IMR-90 (cell line): ENCODE measurements at places on chromosomes 11 and 22. TPM values are rescaled to one million over a fixed set of nuclear protein-coding genes. Genes with fewer than 3 reads are reported as not detected.

DNA sequence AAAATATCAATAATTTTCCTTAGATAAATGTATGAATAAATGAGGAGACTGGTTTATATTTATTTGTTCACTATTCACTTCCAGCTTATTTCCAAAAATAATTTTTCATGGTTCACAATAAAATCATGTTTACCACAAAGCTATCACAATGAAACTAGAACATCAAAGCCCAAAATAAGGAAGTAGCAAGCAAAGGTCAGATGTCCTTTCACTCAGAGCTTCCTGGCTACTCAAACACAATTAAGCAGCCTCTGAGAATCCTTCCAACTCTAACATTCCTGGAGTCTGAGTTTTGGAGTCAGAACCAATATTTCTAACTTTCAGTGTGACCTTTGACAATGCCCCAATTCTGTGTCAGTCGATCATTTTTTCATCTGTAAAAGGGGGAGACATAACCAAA lies 527.0 kb downstream of the SOX6 start:
- DNase-seq = no peak

DNA sequence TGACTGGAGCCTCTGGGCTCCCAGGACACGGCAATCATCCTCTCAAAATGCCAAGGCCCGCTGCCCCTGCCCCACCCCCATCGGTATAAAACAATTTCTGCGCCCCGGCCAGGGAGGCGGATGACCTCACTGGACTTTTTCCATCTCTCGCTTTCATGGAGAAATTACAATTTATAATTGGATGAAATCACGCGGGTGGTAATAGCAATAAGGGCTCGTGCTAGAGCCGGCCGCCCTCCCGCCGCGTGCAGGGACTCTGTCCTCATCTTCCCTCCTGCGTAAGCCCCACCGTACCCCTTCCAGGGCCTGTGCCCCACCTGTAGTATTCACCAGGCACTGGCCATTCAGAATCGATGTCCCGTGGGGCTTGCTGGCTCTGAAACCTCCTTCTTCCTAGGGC lies 64.5 kb downstream of the MACROD1 start:
- no peak for DNase-seq

- DNase-seq = peak; percentile 96
These were observed 203.1 kb downstream of the TENM4 start for GRCh38 chr11:79237703-79238102.

- no peak for DNase-seq
These were observed 3.4 kb downstream of the GNAZ start for GRCh38 chr22:23073526-23074229.

RIMBP3C gene
- polyA plus RNA-seq = 0.05 and 0.10 TPM in 2 replicates

DNA sequence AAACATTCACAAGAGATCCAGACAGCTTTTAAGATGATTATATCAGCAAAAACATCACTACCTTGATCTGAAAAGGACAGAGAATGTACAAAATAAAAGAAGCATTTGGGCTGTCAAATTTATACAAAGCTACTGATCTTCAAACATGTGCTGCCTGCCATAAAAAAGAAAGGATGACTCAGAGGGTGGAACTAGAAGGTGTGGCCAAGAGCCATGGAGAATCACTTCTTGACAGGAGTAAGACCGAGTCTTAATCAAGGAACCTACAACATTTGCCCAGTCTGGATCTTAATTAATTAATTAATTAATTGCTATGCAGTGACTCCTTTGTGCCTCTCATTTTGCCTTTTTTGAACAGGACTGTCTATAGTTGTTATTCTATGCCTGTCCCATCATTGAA lies 33.2 kb downstream of the C11orf96 start:
- DNase-seq = no peak

- no peak for DNase-seq
These were observed 52.2 kb downstream of the NFAM1 start for GRCh38 chr22:42379966-42380537.

LDHAL6A gene
- not detected in 2 replicates for polyA plus RNA-seq

- no peak for DNase-seq
These were observed 11.5 kb downstream of the NPTXR start for GRCh38 chr22:38832005-38832978.

FOLH1 gene
- polyA plus RNA-seq = not detected in 2 replicates

DNA sequence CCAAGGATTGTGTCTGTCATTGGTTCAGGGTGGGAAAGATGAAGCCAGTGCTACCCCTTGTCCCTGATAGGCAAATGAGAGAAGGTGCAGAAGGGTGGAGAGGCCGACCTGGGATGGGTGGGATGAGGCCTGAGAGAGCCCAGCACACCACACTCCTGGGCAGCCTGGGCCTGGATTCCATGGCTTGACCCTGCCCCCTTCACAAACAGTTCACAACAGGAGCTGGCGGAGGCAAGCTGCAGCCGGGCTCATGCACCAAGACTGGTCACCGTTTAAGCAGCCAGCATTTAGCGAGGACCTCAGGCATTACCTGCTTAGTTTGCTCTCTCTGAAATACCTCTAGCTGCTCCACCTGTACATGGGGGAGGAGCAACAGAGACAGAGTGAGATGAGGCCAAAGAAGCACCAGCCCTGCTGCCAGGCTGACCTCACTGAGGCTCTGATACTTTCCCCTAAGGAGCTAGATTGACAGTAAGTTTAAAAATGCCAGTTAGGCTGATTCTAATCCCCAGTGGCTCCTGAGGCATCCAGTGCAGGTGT lies 13.5 kb downstream of the IL18BP start:
- no peak for DNase-seq

- DNase-seq = peak; percentile 35
These were observed 89.0 kb downstream of the ISX start for GRCh38 chr22:35154937-35155387.

GRCh38 chr11:27525824-27526516 lies 19.4 kb upstream of the LIN7C start:
- no peak for DNase-seq

DNA sequence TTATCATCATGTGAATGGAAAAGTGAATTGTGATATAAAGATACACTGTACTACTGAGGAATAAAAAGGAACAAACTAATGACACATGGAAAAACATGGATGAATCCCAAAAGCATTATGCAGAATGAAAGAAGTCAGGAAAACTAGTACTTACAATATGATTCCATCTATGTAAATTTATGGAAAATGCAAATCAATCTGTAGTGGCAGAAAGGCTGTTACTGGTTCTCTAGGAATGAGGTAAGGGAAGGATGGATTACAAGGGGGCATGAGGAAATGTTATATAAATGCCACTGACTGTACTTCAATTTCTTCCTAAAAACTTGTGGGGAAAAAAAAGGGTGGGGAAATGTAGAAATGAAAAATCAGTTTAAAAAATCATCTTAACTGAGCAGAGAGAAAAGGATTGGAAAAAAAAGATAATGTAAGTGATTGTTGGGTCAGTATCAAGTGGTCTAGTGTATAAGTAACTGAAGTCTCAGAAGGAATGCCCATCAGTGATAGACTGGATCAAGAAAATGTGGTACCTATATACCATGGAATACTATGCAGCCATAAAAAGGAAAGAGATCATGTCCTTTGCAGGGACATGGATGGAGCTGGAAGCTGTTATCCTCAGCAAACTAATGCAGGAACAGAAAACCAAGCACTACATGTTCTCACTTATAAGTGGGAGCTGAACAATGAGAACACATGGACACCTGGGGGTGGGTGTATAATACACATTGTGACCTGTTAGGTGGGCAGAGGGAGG lies 48.8 kb downstream of the USP35 start:
- DNase-seq = no peak

DNA sequence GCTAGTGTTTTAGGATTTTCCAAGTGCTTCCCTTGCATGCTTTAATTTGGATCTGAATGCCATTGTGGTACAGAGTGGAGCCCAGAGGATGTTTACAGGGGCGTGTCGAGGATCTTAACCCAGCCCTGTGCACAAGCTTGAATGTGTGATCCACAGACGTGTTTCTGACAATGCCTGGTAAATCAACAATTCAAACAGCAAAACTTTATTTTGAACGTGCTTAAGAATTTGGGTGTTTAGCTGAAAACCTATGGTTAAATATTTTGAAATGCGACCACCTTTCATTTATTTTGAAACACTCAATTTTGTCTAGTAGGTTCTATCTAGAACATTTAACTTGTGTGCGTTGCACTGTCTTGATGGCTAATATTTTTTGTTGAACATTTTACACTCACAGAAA lies 1.8 kb downstream of the TUBA8 start:
- no peak for DNase-seq

DNA sequence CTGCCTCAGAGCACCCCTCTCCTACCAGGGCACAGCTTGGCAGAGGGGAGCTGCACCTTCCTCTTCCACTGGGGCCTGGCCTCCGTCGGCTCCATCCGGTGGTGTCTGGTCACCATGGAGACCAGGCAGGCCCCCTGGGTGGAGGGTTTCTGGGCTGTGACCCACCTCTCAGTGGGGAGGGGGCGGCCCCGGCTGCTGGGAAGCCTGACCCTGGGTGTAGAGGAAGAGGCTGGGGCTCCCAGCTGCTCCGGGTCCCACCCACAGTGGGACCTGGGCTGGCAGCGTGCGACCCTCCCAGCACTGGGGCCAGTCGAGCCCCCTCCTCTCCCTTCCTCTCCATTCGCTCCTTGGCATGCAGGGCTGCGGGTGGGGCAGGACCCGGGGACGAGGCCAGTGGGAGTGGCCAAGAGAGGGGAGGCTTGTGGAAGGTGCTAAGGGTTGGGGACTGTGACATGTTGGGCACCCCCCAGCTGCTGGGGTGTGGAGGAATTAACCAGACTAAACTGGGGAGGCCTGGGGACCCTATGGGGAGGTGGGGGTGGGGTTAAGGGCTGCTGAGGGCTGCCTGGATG lies 46.8 kb downstream of the BRSK2 start:
- no peak for DNase-seq

OR2D2 gene
- polyA plus RNA-seq = 0.07 TPM in 1 of 2 replicates, not detected in the other

APBB1 gene
- 44.1 and 45.7 TPM in 2 replicates for polyA plus RNA-seq

C11orf21 gene
- not detected in 2 replicates for polyA plus RNA-seq

DNA sequence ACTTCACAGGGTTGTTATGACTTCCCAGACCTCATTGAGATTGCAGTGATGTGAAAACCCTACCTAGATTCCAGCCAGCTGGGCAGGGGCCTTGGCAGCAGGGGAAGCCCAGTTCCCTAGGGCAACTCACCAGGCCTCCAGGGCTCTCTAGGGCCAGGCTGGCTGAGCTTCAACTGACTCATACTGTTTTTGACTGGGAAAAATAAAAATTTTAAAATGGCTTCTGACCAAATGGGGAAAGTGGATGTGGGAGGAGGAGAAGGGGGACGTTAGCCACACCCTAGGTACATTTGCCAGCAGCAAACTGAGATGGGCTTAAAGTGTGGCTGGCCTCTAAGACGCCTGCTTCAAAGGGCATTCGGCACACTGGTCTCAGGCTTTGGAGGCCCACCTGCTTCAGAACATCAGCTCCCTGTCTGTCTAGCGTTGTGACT lies 39.0 kb downstream of the BMAL1 start:
- peak; percentile 55 for DNase-seq

DNA sequence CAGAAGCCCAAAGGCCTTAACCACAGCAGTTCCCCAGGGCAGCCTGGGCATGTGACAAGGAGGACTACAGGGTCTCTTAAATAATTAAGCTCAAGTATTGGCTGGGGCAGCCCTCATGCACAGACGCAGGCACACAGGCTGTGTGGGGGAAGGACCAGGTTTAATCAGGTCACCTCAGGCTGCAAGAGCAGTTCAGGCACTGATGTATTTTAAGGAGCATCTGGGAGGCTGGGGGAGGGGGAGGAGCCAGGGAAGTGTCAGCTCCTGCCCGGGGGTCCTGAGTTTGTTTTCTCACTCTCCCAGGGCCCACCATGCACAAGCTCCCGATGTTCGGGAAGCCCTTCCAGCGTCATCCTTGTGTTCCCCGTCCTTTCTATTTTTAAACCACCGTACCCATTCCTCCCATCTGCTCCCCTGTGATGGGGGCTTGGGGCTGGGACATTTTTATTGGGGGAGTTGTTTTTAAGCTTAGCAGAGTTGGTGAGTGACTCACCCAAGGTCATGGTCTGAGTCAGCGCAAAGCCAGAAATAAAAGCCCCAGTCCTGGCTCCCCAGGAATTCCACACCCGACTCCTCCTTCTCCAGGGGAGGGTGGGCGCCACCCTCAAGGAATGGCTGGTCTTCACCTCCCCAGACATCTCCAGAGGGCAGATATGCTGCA lies 2.4 kb downstream of the CSDC2 start:
- peak; percentile 85 for DNase-seq

- no peak for DNase-seq
These were observed 67.7 kb upstream of the ANO3 start for GRCh38 chr11:26264266-26264665.

DNA sequence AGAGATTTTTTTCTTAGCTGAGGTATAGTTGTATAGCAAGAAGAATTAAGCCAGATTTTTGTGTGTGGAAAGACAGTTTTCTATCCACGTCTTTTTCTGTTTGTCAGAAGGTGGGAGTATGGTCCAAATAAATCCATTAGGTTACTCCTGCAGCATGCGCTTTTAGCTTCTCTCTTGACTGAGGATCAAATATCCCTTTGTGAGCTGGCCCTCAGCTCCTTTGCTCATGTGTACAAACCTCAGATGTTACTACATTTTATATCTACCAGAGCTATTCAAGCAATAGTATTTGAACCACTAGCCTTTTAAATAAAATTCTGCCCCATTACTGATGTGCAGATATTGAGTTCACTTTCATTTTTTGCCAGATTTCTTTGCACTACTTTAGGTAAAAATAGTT lies 8.8 kb upstream of the SIDT2 start:
- DNase-seq = no peak

DNA sequence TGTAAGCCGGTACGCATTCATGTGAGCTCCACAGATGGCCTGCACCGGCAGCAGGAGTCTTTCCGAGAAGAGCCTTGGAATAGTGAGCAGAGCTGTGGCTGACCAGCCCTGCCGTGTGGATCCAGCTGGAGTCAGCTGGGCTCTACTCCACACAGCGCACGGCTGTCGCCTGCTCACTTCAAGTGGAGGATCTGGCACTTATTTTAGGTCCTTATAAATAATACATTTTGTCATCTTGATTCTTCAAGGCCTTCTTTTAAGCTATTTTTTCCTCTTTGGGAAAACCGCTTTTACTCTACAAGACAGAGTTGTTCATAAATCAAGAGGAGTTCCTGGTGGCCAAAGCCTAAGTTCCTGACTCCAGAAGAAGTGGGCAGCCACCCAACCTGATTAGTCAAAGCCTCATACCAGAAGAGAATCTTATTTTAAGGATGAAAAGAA lies 93.8 kb downstream of the KCNC1 start:
- peak; percentile 59 for DNase-seq

DNA sequence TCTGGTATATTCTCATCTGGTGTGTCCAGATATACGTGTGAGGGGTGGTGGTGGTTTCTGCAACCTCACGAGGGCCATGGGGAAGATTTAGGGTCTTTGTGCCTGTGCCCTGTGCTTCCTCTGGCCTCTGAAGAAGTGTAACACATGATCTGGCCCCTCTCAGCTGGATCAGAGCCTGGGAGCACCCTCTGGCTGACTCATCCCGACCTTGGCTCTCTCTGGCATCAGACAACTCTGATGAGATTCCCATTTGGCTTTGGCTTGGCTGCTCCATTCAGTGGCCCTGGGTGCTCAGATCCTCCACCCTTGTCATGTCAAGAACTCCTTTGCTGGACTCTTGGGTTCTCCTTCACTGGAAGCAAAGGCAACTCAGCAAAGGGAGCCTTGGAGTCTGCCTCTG lies 45.2 kb downstream of the RASSF10 start:
- DNase-seq = no peak
